ENCODE measurements at places on chromosomes 3 and 15. TPM values are rescaled to one million over a fixed set of nuclear protein-coding genes. Genes with fewer than 3 reads are reported as not detected.

CGGBP1 gene
- 48.7 TPM for polyA plus RNA-seq

CPLX3 gene
- 0.22 TPM for polyA plus RNA-seq

MNS1 gene
- polyA plus RNA-seq, result 2.0 TPM

SH3GL3 gene
- 2.9 TPM for polyA plus RNA-seq

DNA sequence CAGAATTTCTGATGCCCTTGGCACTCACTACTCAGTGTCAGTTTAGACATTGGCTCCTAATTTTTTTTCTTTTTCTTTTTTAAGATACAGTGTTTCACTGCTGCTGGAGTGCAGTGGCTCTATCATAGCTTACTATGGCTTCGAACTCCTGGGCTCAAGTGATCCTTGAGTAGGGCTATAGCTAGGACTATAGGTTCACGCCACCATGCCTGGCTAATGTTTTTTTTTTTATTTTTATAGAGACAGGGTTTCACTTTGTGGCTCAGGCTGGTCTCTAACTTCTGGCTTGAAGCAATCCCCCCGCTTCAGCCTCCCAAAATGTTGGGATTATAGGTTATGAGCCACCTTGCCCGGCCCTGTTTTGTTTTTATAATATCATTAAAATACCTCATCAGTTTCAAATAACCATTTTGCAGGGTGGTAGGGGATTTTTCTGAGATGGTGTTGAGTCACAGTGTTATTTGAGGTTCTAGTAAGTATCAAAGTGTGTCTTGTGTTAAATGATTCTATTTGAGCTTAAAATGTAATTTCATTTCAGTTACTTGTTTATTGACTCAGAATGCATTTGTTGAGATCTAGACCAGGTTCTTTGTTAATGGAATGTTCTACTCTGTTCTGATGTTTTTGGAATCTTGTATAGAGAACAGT lies 7.0 kb downstream of the FNDC3B start:
- DNase-seq, result no peak

DNA sequence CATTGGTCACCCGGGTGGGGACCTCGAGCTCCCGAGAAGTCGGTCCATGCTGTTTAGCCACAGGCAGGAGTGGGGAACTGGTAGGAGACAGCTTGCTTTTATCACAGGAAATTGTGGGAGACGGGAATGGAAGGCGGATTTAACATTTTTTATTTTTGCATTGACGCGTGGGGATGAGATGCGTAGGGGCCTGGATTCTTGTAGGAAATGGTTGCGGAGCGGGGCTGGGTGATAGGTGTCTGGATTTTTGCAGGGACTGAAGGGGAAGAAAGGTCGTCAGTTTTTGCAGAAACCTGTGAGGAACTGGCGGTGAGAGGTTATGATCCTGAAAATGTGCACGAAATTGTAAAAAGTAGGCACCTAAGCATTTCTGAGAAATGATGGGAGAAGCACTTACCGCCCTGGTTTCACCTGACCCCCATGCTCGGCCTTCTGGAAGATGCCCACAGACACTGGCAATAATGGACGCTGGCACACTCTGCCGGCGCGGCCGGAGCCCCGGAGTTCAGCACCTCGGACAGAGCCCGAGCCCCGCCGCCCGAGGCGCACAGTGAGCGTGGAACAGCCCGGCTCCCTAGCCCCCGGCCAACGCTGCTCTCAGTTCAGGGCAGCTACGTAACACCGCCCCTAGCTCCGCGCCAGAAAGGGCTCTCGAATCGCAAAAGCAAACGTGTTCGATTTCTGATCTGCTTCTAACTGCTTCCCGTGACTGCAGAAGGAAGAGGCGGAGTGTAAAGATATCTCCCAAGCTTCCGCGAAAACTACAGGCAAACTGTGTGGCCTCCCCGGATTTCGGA lies 928 bp downstream of the ANKRD34C start:
- DNase-seq, result no peak

DNA sequence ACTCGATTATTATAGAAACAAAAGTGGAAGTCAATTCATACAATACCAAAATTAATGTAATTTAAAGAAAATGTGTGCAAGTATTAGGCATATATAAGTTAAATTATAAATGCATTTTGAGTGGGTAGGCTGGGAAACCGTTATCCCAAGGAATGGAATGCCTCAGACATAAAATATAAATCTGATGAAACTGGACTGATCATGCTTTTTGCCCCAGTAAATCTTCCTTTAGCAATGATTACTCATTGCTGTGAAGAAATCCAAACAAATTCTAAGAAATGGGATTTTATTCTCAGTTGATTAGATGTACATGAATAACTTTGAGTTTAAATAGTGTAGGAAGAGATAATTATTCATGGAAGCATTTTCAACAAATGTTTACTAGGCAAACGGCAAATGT lies 185.5 kb upstream of the KCNMB2 start:
- DNase-seq, result no peak
